ENCODE measurements at places on chromosomes 7 and 10. TPM values are rescaled to one million over a fixed set of nuclear protein-coding genes. Genes with fewer than 3 reads are reported as not detected.

DNA sequence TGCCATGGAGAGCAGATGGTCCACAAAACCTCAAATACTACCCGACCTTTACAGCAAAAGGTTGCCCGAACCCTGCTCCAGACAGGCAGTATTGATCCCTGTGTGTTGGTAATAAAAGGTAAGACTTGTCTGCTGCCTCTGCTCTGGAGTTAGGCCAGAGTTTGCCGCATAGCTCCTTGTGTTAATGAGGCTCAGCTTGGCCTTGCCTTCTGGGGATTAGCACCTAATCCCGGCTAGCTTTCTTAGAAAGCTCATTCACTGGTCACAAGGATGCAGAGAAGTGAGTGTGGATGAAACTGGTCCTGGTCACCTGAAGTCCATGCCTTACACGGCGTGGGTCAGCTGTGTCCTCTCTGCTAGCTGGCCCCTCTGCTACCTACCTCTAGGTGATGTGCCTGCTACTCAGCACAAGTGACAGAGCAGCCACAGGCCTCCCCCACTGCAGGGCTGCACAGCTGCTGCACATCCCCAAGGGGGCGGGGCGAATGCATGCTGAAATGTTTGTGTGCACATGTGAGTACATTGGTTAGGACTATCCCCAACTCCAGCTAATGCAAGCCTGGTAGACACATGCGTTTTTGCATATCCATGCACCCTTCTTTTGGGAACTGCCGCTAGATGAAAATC is 31.7 kb upstream of the SYPL1 start:
- no peak for DNase-seq

TCERG1L gene
- not detected for total RNA-seq

DNA sequence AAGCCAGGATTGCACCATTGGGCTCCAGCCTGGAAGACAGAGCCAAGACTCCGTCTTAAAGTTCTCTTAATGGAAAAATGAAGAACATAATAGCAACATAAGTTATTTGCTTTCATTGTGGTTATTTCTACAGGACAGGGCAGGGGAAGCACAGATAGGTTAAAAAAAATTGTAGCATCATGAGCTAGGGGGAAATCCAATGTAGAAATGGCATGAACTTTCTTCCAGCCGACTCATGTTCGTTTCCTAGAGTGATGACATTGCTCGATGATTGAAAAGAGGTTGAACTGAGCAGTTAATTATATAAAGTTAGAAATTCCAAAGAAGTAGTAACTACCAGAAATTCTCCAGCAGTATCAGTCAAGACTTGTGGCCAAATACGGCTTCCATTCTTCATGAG is 64.9 kb downstream of the DAGLB start:
- DNase-seq: peak; percentile 44

DNA sequence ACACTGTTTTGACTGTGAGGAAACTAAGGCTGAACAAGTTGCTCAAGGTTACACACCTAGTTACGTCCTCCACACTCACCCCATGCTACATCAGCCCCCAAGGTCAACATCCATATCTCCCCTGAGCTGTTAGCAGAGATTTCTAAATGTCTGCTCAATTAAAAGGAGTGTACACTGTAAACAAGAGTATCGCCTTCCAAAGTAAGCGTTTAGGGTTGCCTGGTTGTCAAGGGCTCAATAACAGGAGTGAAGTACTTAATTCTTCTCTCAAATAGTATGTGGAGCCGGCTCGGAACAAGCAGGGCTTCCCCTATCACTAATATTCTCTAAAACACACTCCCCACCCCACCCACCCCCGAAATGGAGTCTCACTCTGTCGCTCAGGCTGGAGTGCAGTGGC is 412.8 kb upstream of the GALNT17 start:
- no peak for DNase-seq

GRCh38 chr7:150964593-150965111 is 13.5 kb downstream of the KCNH2 start:
- no peak for DNase-seq

CNNM1 gene
- total RNA-seq: not detected

DNA sequence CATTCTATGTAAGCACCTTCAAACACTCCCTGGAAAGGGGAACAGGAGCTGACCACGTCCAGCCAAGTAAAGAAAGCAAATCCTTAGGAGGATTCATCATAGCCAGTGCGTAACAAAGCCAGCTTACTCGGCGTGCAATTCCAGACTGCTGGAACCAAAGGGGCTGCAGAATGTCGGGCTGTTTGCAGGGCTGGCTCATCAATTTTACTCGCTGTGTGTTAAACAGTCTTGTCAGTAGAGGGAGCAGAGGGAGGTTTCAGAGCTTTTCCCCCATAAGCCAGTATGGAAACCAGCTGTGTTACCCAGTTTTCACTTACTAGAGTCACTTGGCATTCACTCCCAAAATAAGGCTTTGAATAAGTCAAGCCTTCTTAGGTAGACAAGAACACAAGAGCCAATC is 127.1 kb downstream of the KMT2E start:
- DNase-seq: peak; percentile 33
